ELR (cell line): ENCODE measurements at places on chromosomes 13 and 19.

DNA sequence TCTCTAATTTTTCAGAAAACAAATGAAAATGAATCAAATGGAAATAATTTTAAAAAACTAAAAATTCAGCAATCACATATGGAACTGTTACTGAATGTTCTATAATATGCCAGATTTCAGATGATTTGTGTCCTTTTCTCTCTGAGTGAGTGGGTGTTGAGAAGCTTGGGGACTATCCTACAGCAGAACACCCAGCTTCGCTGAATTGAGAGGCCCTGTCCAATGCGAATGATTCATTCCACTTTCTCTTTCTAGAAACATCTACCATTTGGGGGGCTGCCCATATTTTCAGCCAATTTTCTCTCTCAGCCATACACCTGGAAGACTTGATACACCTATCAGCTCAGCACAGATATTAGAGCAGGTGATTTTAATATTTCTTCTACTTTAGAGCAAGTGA, 1666.7 kb downstream of the EFNB2 start:
- no peak for DNase-seq

- DNase-seq: peak; percentile 56
Measured at GRCh38 chr13:20428666-20429644, 96.7 kb downstream of the CRYL1 start.

DNA sequence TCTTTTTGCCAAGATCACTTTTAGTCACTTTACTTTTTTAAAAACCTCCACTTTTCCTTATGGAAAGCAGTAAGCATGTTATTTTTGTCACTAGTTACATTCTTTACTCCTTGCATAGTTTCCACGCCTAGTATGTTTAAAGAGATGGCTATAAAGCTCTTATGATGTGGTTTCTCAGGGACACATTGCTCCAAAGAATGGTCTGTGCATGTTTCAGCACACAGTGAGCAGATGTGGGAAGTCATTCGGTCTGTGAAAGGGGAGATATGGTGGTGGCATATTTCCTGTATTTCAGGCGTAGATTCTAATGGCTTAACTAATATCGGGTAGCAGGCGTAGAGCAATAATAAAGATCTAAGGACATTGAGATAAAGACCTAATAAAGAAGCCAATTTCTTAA, 180.7 kb downstream of the SLITRK6 start:
- no peak for DNase-seq

DNA sequence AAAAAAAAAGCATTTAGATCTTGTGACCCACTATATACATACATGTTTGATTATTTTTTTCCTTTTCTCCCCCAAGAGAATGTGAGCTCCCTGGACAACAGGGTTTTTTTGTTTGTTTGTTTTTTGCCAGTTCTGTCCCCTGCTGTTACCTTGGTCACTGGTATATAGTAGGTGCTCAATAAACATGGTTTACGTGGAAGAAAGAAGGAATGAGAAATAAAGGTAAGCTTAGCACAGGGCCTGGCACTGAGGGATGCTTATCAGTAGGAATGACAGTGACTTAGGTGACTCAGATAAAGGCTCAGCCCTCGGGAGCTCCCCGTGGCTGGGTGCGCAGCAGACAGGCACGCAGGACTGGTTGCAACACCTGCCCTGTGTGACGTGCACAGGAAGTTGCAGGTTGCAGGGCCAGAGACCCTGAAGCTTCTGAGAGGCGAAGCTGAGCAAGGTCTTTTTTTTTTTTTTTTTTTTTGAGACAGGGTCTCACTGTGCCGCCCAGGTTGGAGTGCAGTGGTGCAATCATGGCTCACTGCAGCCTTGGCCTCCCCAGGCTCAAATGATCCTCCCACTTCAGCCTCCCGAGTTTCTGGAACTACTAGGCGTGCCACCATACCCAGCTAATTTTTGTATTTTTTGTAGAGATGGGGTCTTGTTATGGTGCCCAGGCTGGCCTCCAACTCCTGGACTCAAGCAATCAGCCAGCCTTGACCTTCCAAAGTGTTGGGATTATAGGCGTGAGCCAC, 10.3 kb upstream of the PAK4 start:
- DNase-seq: no peak

- no peak for DNase-seq
Measured at GRCh38 chr13:54647275-54647674, 1618.7 kb downstream of the OLFM4 start.

DNA sequence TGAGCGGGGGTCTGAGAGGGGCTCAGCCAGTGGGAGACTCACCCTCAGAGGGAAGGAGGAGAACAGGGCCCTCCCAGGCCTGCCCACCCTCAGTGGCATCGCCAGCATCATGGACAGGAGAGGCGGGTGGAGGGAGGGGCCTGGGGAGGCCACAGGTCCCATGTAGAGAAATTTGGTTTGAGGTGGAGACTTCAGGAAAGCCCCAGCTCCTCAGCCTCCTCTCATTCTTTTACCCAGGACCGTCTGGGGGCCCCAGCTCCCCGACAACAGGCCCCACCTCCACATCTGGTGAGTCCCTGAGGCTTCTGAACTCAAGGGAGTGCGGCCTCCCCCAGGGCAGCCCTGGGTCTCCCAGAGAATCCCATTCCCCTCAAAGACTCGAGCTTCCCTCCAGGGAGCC, 3.1 kb downstream of the LILRB1 start:
- DNase-seq: no peak

- DNase-seq: no peak
Measured at GRCh38 chr13:84077271-84077670, 195.0 kb upstream of the SLITRK1 start.

- no peak for DNase-seq
Measured at GRCh38 chr19:38281811-38282566, 17.6 kb downstream of the SPINT2 start.

DNA sequence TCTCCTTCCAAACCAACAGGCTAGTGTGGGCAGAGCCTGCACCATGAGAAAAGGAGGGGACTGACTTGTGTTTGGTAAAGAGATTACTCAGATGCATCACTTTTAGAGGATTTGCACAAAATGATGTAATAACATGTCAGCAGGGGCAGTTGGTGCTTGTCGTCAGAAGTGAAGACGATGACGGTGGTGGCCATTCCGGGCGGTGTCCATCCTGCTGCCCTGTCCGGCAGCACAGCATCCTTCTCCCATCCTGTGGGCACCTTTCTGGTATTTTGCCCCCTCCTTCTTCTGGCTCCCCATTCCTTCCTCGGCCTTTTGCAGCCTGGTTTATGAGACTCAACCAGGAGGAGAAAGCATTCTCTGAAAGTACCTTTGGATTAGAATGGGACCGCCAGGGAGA, 160.1 kb downstream of the TEX29 start:
- no peak for DNase-seq

DNA sequence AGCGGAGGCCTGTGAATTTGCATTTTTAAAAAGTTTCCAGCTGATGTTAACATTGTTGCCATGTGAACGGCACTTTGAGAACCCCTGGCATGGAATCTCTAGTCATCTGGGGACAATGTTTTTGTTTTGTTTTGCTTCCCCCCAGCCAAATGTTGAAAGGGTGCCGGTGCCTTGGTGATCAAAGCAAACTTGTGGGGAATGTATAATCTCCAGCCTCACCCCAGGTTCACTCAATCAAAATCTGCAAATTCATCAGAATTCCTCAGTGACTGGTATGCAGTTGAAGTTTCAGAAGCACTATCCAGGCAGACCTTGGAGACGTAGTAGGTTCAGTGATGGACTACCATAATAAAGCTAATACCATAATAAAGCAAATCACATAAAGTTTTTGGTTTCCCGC, 428.7 kb downstream of the MYO16 start:
- DNase-seq: no peak
